Kidney (tissue), 22 donors: ENCODE measurements at places on chromosomes 12 and 14. TPM values are rescaled to one million over a fixed set of nuclear protein-coding genes. Genes with fewer than 3 reads are reported as not detected.

GRCh38 chr14:78316786-78317185 lies 146.6 kb downstream of the NRXN3 start:
- DNase-seq: no peak

- no peak for DNase-seq
These were observed 29.0 kb downstream of the FBXW8 start for GRCh38 chr12:116939734-116940133.

- DNase-seq: no peak
These were observed 1021.9 kb downstream of the LRFN5 start for GRCh38 chr14:42628602-42629001.

MGAT2 gene
- 31.8 TPM for total RNA-seq

CMA1 gene
- total RNA-seq: 2.1 TPM

DNA sequence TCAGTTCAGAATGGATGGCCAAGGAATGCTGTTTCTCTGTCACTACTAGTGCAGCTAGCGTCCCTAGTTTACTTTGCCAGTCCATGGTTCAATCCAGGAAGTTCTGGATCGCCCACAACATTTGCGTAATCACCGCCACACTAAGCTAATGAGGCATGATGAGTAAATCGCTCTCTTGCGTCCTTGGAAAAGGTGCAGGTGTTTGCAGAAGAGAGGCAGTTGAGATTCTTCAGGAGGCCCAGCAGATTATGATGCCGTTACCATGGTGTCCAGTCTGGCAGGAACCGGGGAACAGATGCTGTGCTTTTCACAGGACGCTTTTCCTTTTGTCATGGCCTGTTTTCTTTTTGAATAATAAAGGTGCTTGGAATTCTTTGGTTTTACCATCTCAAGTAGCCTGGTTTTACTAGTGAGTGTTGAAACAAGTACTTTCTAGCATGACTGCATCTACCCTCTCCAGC lies 9.0 kb downstream of the TPH2 start:
- DNase-seq: peak; percentile 13

DNA sequence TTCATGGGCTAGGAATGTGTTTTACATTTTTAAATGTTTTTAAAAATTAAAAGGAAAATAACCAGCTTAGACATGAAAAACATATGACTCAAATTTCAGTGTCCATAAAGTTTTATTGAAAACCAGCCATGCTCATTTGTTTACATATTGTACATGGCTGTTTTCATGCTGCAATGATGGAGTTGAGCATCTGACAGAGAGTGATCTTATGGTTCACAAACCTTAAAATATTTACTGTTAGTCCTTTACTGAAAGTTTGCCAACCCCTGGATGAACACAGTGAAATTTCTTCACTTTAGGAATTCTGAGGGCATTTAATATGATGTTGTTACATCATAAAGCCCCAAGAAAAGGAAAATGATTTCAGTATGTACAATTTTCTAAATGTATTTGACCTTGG lies 16.1 kb downstream of the RASSF9 start:
- DNase-seq: no peak

- no peak for DNase-seq
These were observed 159.2 kb downstream of the MYRFL start for GRCh38 chr12:69984241-69984640.

CCDC177 gene
- total RNA-seq: not detected

SERPINA9 gene
- total RNA-seq: not detected

GRCh38 chr14:59585891-59586554 lies 9.4 kb upstream of the CCDC175 start:
- DNase-seq: no peak

NELL2 gene
- total RNA-seq: 3.3 TPM

DNA sequence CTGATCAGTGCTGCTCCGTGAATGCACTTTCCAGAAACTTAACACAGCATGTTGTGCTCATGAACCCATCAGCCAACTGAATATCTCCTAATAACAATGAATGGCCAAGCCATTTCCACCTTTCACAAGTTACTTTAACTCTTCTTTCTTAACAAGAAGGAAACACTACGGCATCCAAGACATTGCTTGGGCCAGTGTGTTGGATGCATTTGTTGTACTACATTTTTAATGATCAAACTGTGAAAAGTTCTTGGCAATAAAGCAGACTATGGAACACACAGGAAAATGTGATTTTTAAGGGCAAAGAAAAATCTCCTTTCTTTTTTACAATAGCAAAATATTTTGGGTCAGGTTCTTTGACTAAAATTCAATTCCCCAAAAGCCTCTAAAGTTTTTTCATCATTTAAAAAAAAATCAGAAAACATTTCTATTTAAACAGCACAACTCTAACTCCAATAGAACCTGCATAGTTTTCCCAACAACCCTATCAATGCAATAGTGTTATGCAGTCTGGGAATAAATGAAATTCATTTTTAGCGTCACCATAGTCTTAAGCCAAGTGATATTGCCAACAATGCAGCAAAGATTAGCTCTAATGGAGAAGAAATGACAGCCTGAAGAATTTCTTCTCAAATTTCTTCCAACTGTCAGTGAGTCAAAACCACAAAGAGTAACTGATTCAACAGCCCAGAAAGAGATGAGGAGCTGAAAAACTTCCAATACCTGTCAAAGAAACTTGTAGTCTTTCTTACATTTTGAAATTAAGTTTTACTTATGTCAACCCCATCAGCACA lies 50.7 kb upstream of the PTPRR start:
- no peak for DNase-seq
